ENCODE measurements at places on chromosomes 1 and 21.

GRCh38 chr1:2795926-2796325 lies 5.6 kb downstream of the TTC34 start:
- no peak for DNase-seq

- DNase-seq, result no peak
These were observed 22.2 kb upstream of the SPATA6 start for GRCh38 chr1:48493970-48494769.

DNA sequence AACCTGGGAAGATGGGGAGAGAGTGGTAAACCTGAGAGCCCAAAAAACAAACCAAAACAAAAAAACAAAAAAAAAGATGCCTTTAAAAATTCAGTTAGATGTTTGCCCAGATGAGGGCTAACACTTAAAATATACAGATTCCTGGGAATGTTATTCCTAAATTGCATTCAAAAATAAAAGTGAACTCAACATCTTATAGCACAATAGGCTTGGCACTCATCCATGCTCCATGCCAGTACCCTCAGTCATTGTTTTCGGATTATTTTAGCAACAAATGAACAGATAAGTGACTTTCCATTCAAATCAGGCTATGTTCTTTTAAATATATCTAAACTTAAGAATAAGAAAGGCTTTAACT lies 3.7 kb downstream of the ATP1A1 start:
- no peak for DNase-seq

GRCh38 chr1:65276197-65276939 lies 33.0 kb upstream of the DNAJC6 start:
- DNase-seq, result no peak

DNA sequence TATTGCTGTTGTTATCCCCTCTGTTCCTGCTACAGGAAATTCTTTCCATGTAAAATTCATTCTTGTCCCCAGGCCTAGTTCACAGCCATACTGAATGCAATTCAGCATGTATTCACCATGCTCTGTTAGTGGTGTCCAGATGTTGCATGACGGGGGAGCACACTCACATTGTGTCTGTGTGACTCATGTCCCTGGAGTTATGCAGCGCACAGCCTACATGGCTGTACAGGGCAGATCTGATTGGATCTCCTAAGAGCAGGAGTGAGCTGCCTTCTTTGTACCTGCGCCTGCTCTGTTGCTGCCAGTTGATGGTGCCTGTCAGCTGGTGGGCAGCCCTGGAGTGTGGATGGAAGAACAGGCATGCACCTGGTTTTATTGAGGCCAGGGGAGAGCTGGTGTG lies 17.6 kb downstream of the HTR6 start:
- DNase-seq, result no peak

DNA sequence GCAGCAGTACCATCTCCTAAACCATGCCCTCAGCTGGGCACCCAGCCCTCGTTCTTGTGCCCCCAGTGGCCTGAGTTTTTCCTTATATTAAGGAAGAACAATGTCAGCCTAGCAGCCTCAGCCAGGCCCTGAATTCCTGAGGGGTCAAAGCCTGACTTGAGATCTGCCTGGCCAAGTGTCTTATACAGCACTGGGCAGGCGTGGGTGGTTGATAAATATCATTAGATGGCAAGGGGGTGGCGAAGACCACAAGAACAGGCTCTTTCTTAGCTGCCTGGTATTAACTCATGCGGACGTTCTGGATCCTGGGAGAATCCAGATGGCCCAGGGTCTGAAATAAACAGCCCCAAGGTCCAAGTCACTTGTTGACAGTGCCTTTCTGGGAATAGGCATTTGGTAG lies 18.3 kb downstream of the NGF start:
- no peak for DNase-seq

DNA sequence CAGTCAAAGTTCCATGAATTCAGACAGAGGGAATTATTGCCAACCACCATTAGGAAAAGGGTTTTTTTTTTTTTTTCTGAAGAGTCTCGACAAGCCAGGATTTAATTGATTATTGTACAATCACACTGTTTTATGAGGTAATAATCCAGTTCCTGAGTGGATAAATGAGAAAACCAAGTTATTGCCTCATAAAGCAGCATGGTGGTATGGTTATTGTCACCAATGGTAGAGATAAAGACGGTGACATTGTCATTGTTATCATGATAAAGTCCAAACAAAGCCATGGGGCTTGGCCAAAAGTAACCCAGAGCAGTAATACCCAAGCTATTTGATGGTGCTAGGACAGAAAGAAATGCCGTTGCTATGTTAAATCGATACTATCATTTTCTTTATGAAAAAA lies 232.8 kb downstream of the USH2A start:
- DNase-seq, result no peak

DNA sequence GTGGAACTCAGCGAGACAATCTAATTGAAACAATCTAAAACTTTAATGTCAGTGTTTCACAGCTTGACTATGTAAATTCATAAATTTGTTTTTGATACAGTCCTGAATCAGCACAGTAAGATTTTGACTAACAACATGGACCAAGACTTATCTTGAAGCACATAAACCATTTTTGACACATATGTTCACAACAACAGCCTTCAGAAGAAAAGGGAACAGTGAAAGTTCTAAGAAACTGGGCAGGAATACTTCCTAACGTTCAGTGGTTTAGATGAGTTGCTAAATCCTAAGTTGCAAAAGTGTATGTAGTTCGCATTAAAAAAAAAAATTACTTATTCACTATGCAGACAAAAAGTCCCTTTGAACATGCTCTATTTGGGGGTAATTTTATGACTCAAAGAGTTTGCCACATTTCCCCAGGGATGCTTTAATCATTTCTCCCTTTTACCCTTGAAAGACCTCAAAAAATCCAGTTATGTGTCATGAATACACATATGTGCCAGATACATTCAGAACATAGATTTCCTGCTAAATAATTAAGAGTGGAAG lies 120.2 kb downstream of the MRPL39 start:
- DNase-seq, result no peak

GRCh38 chr21:14259747-14260146 lies 43.8 kb downstream of the RBM11 start:
- DNase-seq, result peak; percentile 32

- DNase-seq, result no peak
These were observed 981 bp downstream of the CLDN14 start for GRCh38 chr21:36478941-36479340.

DNA sequence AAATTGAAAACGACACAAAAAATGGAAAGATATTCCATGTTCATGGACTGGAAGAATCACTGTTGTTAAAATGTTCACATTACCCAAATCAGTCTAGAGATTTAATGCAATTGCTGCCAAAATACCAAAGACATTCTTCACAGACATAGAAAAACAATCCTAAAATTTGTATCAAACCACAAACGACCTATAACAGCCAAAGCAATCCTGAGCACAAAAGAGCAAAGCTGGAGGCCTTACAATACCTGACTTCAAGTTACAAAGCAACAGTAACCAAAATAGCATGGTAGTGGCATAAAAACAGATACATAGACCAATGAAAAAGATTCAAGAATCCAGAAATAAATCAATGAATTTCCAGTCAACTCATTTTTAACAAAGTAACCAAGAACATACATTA lies 1077.3 kb downstream of the KCNT2 start:
- no peak for DNase-seq

DNA sequence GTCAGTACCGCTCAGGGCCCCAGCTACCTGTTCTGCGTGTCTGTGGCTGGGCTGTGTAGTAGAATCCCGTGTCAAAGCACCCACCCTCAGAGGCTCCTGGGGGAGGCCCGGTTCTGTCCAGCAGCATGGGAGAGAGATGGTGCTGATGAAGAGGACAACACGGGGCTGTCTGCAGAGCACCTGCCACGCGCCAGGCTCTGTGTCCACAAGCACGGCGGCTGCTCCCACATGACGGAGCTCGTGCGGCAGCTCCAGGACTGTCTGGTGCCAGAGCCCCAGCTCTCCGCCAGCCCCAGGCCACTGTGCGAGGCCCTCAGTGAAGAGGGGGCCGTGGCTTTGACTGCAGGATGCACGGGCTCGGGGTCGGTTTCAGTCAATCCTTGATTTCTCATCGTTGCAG lies 42.0 kb upstream of the TSPEAR start:
- DNase-seq, result no peak

DNA sequence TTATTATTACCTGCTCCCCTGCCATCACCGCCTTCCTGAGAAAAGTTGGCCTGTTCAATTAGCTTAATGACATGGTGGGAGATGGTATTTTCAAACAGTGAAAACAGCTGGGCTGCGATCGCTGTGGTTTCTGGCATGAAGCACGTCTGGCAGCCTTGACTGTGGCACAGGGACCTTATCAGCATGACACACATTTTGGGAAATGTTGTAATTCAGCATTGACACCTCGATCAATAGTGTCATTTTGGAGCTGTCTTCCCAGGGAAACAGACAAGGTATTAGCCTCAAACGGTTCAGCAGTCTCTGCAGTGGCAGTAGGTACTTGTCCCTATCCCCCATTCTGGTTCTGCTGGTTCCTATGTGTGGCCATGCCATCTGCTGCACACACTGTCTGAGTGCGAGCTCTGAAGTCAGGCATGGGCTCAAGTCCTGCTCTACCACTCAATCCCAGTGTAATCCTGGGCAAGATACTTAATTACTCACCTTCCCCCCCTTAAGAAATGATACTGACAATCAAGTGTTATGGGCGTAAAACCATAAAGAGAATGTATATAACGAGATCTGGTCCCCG lies 154.5 kb upstream of the KCND3 start:
- no peak for DNase-seq

GRCh38 chr1:183810121-183810520 lies 5.2 kb downstream of the RGL1 start:
- DNase-seq, result no peak

DNA sequence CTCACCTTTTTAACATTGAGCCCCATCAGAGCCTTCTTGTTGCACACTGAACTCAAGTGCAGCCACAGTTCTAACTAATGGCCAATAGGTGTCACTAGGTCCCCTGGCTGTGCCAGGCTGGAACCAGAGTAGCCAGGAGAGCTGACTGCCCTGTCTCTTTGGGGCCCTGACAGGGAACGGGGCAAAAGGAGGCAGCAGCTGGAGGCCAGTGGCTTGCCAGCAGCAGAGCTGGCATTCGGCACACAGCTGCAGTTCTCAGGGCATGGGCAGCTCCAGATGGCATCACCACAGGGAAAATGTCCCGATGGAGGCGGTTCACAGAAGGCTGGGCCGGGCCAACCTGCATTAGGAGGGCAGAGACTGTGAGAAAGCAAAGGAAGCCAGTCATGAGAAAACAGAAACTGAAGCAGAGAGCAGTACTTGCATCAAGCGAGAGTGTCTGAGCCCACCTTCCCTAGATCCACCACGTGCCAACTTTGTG lies 188.6 kb downstream of the FCRL5 start:
- peak; percentile 53 for DNase-seq

DNA sequence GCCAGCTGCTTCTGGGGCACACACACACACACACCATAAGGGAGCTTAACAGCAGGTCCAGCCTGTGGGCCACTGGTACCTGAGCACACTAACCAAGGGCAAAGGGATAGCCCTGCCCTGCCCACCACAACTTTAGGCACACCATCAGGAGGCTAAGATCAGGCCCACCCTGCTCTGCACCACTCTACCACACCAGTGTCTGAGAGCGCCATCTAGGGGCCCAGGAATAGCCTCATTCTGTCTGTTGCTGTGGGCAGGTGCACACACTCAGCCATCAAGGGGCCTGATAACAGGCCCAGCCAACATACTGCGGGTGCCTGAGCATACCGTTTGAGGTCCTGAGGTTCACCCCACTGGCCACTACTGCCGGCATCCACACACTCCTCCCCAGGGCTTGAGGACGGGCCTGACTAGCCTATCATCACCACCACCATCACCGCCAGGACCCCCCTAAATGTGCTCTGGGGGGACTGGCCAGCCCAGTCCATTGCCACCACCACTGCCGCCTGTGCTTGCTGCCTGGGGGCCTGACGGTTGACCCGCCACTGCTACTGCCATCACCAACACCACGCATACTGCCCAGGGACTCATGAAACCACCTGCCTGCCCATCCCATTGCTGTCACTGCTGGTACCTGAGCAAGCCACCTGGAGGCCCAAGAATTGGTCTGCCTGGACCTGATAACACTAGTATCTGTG lies 31.3 kb downstream of the NSL1 start:
- DNase-seq, result peak; percentile 34

- DNase-seq, result peak; percentile 12
These were observed 30.5 kb downstream of the OTUD7B start for GRCh38 chr1:149979972-149980540.

GRCh38 chr1:162070094-162070748 lies 730 bp downstream of the NOS1AP start:
- no peak for DNase-seq
